ENCODE measurements at places on chromosomes 5 and 9.

GRCh38 chr9:72131206-72131605, 18.0 kb upstream of the GDA start:
- no peak for DNase-seq

- peak; percentile 49 for DNase-seq
Measured at GRCh38 chr5:172106511-172107356, 81.3 kb downstream of the STK10 start.

DNA sequence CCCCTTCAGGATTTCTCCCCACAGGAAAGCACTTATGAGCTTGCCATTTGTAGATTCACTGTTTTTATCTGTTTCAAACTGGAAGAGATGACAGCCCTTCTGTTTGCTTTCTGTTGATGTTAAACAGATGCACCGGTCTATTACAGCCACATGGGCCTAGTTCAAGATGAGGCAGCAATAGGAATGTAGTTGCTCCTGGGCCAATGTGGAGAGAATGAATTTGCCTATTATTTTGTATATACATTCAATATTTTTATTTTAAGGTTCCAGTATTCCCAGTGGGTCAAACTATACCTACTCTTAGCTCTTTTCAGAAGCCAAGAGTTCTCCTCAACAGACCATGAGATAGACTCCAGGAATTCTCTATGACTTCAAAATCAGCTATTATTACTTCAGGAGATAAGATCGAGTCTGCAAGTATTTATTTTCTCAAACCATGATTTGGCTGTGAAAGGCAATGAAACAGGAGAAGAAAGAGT, 461.6 kb downstream of the RASEF start:
- no peak for DNase-seq

GRCh38 chr9:71806901-71807307, 38.6 kb upstream of the CEMIP2 start:
- peak; percentile 64 for DNase-seq

DNA sequence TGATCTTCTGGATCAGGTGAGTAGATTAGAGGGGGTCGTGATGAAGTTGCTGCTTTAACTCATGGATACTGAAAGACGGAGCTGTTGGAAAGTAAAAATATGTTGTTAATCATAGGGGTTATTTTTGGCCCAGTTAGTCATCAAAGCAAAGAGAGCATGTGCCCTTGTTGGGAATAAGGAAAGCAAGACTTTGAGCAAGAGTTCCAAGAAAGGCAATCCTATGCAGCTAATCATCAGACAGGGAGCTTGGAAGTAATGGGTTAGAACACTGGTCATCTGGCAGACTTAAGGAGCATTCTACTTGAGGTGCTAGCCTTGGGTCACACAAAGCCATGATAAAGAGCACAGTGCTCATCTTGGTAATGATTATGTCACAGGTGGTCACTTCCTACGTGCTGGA, 18.3 kb downstream of the ASPN start:
- peak; percentile 6 for DNase-seq

GRCh38 chr5:91144491-91145332, 238.4 kb downstream of the ARRDC3 start:
- DNase-seq: no peak

Measured in Daoy (cell line).